ENCODE measurements at places on chromosomes 12 and 14.

- DNase-seq: no peak
Measured at GRCh38 chr12:124446364-124446763, 121.0 kb downstream of the NCOR2 start.

- no peak for DNase-seq
Measured at GRCh38 chr14:25349269-25349668, 299.3 kb upstream of the STXBP6 start.

GRCh38 chr12:71405884-71406283 is 33.7 kb upstream of the LGR5 start:
- DNase-seq: no peak

DNA sequence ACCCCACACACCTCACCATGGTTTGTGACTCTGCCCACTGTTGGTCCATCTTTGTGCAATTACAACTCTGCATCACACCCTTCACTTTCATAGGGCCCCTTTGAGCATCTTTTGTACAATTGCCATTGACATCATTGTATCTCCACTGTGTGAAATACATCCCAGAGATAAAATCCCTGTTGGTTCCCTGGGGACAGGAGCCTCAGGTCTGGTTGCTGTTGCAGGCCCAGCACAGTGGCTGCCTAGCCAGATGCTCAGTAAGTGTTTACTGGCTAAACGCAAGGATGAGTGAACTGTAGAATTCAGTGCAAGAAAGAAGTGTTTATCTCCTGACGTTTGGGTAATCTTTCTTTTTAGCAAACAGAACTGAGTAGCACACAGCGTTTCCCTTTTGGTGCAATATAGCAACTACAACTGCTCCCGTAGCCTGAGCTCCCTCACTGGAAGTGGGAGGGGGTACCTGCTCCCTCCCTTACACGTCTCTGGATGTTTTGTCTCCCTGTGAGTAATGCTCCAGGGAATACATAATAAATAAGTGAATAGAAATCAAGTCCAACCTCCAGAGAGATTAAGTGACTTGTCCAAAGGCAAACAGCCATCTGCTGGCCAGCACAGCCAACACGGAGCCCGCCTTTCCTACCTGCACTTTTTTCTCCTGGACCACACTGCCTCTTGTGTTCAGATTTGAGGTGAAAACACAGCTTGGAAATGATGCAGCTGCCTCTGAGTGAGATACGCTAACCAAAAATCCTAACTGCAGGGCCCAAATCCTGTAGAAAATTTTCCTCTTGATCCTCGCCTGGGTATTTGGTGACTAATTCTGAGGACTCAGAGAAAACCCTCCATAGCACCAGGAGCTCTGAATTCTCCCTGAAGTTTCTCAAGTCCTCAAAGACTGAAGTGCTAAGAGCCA is 27.4 kb downstream of the GALNT16 start:
- no peak for DNase-seq

DNA sequence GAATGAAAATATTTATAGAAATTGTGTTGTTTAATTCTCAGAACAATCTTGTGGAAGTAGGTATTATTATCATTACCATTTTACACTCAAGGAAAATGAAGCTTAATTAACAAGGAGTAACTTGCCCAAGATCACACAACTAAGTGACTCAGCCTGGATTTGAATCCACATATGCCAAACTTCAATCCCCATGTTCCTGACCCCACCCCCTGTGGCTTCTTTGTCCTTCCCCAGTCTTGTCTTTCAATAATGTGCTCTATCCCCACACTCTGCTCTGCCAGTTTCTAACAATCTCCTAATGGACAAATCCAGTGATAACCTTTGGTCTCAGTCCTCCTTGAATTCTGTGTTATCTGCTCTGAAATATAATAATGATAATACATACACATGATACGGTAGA is 355.2 kb downstream of the BMP4 start:
- DNase-seq: no peak

GRCh38 chr12:103915306-103915705 is 14.9 kb upstream of the HSP90B1 start:
- DNase-seq: no peak

DNA sequence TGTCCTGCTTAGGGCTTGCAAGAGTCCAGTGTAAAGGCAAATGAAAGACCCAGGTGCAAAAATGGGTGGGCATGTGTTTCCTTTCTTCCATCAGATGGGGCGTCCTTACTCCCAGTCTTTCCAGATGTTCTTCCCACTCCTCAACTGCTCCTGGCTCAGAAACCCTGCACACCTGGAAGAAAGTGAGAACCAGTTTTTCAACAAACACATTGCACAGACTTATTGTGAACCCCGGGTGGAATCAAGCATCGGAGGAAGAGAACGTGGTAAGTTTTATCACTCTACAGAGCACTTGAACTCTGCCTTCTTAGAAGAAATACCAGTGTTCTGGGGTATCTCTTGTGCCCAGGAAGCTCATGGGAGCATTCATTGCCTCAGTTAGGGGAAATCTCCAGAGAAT is 93.3 kb downstream of the TMX1 start:
- no peak for DNase-seq

- DNase-seq: no peak
Measured at GRCh38 chr14:24813089-24813815, 179.3 kb upstream of the GZMB start.

- DNase-seq: no peak
Measured at GRCh38 chr12:45292486-45293195, 76.7 kb downstream of the ANO6 start.

- no peak for DNase-seq
Measured at GRCh38 chr14:92733007-92733406, 15.4 kb downstream of the LGMN start.

DNA sequence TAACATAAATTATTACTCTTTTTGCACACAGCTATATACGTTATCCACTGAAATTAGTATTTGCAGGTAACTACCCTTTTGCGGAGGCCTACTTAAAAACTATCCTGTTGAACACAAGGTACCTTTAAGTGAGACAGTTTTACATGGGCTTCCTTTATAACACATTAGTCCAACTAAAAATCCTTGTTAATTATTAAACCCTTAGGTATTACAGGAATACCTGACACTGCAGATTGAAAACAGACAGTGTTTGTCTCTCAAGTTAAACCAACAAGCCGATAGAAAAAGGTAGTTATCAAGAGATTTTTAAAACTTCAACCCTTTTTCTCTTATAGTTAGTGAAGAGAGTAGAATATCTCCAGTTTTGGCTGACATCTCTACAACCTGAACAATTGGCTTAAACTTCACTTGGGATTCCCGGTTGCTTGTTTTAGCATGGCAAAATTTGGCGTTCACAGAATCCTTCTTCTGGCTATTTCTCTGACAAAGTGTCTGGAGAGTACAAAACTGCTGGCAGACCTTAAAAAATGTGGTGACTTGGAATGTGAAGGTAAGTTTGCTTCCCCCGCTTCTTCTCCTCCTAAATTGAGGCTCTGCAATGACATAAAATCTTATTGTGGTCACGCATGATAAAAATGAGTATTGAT is at the start of gene MIA2:
MIA2 (plus strand) TSS at position 236 of the 647 bp plus-strand sequence; CDS start at position 436, 200 bp downstream.
- no peak for DNase-seq

DNA sequence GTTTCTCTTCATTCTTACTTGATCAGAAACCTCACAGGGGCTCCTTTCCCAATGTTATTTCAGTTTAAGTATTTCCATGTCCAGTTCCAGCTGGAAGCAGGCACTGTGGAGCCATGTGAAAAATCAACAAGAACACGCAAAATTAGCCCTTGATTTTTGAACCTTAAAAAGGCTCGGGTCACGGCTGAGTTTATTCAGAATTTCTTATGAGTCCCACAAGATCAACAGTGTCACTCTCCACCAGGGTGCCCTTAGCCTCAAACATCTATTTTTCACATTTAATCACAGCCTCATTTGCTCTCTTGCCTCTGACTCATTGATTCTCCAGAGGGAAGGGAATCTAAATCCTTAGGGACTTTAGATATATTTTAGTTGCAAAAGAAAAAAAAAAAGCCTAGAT is 157.7 kb upstream of the AVPR1A start:
- no peak for DNase-seq

- no peak for DNase-seq
Measured at GRCh38 chr14:65476273-65476941, 63.9 kb downstream of the FUT8 start.

DNA sequence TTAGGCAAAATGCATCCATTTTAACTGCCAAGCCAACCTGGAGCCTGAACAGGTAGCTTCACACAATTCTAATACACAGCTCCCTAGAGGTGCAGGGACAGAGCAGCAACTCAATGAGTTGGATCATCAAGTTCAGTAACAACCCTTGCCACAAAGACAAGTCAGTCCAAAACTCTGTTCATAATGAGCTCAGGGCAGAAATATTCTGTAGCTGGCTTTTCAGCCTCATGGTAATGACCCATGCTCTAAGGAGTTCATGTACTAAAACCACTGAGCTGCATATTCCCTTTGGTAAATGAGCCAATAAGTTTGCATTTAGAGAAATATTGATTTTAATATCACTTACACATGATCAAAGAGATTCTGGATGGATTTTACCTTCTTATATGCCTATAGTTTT is 316.1 kb downstream of the SEC23A start:
- DNase-seq: no peak

DNA sequence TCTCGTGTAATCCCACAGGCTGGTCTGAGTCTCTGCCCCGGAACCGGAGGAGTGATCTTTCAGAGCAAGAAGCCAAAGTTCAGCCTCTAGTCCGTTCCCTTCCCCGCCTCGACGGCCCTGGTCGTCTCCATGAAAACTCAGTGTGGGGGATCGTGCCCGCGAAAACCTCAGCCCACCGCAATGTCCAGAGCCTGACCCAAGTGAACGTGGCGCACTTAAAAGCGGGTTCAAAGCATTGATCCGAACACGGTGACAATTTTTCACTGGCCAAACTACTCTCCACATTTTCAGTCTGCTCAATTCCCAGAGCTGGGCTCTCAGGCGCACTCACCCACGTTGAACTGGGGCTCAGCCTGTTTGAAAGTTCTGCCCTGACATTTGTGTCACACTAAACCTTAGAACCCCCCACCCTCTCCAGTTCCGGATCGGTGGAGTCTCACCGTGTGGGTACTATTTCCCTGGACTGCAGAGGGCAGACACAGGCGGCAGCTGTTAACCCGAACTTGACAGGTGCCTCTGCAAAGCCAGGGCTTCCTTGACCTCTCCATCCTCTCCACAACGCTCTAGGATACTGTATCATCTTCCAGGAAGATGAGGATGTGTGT is 886 bp upstream of the PRICKLE1 start:
- no peak for DNase-seq

- no peak for DNase-seq
Measured at GRCh38 chr12:38543151-38543550, 226.6 kb downstream of the ALG10B start.

GRCh38 chr14:74981833-74982232 is 20.9 kb upstream of the EIF2B2 start:
- no peak for DNase-seq

DNA sequence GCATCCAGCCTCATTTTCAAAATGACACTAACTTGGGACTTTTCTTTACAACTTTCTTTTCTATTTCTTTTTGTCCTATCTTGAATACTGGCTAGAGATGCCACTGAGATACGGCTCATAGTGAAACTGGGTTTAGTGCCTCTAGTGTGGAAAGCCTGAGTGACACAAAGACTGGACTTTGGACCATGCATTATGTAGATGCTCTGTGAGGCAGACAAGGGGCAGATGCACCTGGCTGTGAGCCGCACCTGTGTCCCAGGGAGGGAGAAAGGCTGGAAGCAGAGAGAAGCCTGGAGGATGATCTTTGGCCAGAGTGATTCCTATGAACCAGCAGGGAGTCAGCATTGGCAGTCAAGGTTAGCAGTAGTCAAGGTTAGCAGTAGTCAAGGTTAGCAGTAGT is 852.3 kb upstream of the TMEM132C start:
- DNase-seq: no peak

DNA sequence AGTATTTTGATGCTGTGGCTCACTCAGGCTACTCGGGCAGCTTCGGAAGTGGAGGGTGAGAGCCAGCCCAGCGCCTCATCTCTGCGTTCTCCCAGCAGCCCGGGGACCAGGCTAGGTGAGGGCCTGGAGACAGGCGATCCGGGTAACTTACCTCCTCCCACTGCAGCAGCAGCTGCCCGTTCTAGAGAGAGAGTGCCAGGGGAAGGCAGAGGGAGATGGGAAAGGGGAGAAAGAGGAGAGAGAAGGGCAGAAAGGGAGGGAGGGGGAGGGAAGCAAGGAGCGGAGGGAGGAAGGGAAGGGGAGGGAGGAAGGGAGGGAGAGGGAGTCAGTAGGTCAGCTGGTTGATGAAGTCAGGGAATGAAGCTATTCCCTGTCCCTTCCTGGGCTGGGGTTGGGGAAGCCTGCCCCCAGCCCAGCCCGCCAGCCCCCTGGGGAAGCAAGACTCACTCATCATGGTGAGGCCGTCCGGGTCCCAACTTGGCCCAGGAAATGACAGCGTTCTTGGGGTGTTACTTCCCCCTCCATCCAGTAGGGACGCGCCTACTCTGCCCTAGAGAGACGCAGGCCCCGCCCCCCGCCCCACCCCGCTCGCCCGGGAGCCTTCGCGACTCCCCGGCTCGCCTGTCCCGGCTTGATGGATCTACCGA is at the start of gene IFI27L2:
IFI27L2 (minus strand) TSS at position 494 of the 647 bp plus-strand sequence; CDS start at position 454, 40 bp downstream.
- DNase-seq: peak; percentile 68
